ENCODE measurements at places on chromosomes 7 and 10. TPM values are rescaled to one million over a fixed set of nuclear protein-coding genes. Genes with fewer than 3 reads are reported as not detected.

Gene CLCN1
- total RNA-seq: not detected

Gene SPDYE8
- total RNA-seq: not detected

Gene NUTM2A
- total RNA-seq: 0.43 TPM

Gene ZNF736
- 23.9 TPM for total RNA-seq

Gene CRYGN
- total RNA-seq: not detected

Gene NEBL
- total RNA-seq: not detected

Gene TFR2
- 10.0 TPM for total RNA-seq

Gene DRGX
- not detected for total RNA-seq

Gene C10orf105
- 0.50 TPM for total RNA-seq

Gene LAMB1
- total RNA-seq: not detected

Gene GCK
- total RNA-seq: 0.14 TPM

Gene RAPGEF5
- total RNA-seq: 0.29 TPM

Gene SPDYE11
- total RNA-seq: not detected

Gene KNDC1
- total RNA-seq: 0.26 TPM

Gene VWDE
- 3.1 TPM for total RNA-seq

Gene PVRIG
- total RNA-seq: 72.5 TPM

Gene SFTPA1
- total RNA-seq: not detected

Gene CDK1
- 99.7 TPM for total RNA-seq

Gene FAM25A
- total RNA-seq: not detected

Gene SPDYE1
- not detected for total RNA-seq

Gene VAX1
- not detected for total RNA-seq

Gene NODAL
- 0.26 TPM for total RNA-seq

Gene ATRNL1
- total RNA-seq: 0.38 TPM

Gene STEAP2
- not detected for total RNA-seq

Gene CRPPA
- total RNA-seq: 0.93 TPM
